RWPE1 (cell line): ENCODE measurements at places on chromosomes 4 and X.

- no peak for DNase-seq
These were observed 88.1 kb downstream of the COL4A5 start for GRCh38 chrX:108527724-108528123.

DNA sequence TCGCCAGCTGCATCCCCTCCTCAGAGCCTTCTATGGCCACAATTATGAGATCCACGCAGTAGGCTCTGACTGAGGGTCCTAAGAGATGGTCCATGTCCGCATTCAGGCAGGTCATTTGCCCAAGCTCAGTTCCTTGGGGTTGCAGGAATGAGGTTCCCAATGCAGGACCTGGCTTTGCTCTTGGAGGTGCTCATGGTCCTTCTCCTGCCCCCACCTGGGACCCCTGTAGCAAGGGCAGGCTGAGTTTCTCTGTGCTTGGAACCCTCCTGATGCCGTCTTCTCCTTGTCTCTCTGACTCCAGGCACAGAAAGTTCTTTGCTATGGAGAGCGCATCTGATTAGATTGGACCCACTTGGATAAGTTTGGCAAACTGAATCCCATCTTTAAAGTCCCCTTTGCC, 16.5 kb upstream of the SHOX start:
- DNase-seq: no peak

DNA sequence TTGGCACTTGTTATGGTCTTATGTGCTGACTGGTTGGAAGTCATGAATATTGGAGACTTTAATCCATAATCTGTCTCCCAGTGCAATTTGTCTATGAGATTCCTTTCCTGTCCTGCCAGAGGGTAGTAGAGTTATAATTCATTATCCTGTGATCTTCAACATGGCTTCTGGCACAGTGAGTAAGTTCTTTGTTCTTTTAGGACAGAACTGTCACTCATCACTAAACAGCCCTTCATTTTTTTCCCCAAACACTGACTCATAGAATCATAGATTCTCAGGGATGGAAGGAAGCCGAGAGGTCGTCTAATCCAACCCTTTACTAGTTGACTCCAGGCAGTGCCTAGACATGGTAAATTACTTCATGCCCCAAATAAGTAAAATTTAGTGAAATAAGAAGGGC, 78.4 kb downstream of the LUZP4 start:
- no peak for DNase-seq

GRCh38 chrX:47605024-47605423, 14.6 kb downstream of the SYN1 start:
- DNase-seq: no peak

- DNase-seq: no peak
These were observed 36.5 kb downstream of the GPC3 start for GRCh38 chrX:133948895-133949294.
